Forelimb muscle (tissue), 1 donor: ENCODE measurements at places on chromosomes 3 and 15.

- DNase-seq: no peak
These were observed 258.2 kb upstream of the STT3B start for GRCh38 chr3:31274326-31275024.

DNA sequence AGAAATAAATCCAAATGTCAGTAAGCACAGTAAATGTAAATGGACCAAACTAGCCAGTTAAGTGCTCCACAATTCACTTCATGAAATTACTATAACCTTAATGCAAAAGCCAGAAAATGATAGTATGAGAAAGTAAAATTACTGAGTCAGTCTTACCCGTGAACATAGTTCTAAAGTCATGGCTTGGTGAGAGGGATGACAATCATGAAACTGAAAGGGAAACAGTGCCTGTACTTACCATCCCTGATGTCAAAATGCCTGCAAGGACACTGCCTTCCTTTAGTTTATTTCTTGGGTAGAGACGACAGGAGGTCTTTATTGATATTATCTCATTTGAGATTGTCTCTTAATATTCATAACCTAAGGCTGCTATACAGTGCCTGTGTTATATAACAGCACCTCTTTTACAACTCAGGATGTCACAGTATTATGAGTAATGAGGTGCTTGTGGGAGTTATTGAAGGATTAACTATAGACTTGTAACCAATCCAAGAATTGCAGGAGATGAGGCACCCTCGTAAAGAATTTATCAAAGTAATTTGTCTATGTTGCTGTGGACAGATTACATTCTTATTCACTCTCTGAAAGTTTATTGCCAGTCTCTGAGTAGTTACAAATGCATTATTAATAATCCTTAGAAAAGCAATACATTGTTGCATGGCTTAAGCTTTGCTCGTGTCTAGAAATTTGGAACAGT, 142.9 kb upstream of the BFSP2 start:
- no peak for DNase-seq

DNA sequence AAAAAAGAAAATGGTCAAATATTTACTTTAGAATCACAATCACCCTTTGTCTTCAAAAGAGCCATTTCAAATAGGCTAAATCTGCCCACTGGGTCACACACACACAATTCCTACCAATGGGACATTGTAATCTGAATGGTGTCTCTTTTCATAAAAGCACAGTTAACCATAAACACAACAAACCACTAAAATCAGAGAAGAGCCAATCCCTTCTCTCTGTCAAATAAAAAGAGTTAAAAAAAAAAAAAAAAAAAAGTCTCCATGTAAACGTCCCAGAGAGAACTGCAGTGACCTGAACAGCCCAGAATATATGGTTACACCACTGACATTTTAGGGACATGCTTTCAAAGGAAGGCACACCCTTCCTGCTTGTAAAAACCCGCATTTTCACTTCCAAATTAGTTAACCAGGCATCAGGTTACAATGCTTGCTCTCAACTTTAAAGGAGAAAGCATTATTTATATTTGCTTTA, 63.7 kb downstream of the PRICKLE2 start:
- DNase-seq: no peak

DNA sequence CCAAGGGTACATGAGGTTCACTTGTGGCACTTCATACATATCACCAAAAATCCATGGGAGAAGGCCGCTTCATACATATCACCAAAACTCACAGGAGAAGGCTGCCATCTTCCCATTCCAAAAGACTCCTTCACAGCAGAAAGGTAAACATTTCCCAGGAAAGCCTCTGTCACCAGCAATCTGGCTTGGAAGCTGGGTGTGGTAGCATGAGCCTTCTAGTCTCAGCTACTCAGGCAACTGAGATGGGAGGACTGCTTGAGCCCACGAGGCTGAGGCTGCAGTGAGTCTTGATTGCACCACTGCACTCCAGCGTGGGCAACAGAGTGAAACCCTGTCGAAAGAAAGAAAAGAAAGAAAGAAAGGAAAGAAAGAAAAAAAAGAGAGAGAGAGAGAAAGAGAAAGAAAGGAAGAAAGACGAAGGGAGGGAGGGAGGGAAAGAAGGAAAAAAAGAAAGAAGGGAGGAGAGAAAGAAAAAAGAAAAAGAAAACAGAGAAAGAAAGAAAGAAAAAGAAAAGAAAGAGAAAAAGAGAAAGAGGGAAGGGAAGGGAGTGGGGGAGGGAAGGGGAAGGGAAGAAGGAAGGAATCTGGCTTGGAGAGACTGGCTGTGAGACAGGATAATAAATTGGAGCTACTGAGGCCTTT, 7.2 kb downstream of the LRIG1 start:
- DNase-seq: no peak

- DNase-seq: no peak
These were observed 63.2 kb upstream of the IQSEC1 start for GRCh38 chr3:13136426-13136825.

DNA sequence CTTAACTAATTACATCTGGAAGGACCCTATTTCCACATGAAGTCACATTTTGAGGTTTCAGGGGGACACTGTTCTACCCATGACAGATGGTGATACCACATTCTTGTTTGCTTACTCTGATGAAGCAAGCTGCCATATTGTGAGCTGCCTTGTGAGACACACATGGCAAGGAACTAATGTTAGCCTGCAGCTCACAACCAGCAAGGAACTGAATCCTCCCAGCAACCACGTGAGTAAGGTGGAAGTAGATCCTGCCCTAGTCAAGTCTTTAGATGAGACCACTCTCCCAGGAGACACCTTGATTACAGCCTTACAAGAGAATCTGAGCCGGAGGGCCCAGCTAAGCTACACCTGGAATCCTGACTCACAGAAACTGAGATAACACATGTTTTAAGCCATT, 160.1 kb downstream of the PDE8A start:
- no peak for DNase-seq

DNA sequence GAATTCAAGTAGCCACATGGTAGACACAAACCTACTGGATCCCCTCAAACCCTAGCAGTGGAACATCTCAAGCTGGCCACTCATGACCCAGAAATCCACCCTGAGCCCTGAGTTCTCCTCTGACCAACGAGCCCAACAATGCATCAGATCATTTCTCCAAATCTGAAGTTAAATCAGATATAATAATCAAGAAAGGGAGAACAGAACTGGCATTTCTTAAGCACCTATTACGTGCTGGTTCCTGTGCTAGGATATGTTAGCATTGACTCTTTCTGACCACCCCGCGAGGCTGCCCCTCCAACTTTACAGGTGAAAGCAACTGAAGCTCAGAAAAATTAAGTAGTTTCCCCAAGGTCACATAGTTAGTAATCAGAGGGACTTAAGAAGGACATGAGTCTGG, 51.5 kb upstream of the CCDC174 start:
- DNase-seq: no peak

DNA sequence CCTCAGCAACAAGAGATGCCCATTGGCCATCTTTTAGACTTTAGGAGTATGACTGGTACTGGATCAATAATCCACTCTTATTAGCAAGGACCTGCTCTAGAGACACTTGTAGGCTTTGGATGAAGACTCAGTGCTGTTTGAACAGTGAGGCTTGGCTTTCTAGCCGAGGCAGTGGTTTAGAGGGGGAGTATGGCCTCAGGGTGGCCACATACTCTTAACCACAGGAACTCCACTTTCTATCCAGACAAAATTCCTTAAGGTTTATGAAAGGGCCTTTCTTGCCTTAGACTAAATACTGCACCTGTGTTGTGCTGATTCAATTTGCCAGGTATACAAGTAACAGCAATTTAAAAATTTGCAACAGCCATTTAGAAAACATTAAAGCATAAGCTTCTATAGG, 1046.3 kb downstream of the DIPK2A start:
- no peak for DNase-seq

DNA sequence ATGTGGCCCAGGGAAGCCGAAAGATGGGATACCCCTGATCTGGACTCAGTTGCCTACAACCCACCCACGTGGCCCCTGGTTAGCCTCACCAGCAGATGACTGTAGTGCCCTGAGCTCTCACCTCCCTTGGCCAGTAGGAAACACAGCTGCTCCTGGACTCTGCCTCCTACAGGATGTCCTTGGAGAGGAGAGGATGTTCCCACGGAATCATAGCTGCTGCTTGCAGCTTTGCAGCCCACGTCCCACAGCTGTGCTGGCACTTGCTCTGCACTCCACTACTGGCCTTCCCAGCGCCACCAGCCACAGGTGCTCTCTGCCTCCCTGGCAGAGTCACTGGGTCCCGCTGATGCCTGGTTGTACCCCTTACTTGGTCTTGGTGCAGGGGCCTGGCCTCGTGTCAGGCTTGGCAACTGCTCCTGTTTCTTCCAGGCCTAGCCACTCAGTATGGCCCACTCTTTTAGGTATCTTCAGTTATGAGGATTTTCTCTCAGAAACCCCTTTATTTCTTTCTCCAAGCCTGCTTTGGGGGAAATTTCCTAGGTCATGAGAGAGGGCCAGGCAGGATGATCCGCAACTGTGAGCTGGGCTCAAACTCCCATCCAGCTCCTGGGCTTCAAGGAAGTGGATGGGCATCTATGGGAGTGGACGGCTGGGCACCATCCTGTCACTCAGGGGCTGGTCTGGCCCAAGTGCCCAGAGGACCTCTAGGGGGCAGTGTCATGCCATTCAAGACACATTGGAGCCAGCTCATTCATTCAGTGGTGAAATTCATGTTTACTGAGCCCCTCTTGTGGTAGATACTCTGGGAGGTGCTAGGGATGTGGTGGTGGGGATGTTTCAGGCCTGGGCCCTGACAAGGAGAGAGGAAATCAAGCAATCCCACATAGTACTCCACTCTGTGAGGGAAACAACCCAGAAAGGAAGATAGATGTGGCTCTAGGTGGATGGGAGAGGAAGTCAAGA, 16.2 kb upstream of the VILL start:
- DNase-seq: no peak

- DNase-seq: no peak
These were observed 17.6 kb downstream of the CCR5AS start for GRCh38 chr3:46389306-46389705.

GRCh38 chr3:81045976-81046375, 715.5 kb downstream of the GBE1 start:
- DNase-seq: no peak

DNA sequence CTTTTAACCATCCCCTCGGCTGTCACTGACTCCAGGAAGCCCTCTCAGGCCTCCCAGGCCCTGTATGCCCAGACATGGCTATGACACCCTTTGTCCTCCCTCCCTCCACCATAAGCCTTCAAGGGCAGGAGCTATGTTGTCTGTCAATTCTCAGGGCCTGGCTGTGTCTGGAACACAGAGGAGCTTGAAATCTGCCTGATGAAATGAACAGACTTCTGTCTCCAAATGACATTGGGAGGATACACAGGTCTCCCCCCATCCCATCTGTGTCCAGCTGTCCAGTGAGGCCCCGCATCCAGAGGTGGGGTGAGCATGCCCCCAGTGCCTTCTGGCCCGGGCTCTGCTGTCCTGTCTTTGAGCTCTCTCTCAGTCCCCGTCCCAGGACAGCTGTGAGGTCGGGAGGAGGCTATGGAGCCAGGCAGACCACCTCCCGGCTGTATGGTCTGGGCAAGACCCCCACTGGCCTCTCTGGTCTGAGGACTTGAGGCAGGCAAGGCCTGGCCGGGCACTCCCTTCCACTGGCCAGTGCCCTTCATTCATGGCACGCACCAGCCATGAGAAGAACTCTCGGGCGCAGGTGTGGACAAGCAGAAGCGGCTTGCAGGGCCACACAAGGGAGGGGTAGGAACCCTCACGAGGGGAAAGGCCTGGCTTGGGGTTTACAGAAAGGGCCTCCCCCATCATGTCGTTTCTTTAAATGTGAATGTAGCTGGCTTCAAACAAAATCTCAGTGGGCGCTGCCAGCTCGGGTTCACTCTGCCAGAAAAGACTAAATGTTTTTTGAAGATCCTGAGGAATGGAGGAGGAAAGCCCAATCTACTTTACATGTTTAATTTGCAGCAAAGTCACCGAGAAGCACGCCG, 38.9 kb downstream of the PCSK6 start:
- DNase-seq: no peak

DNA sequence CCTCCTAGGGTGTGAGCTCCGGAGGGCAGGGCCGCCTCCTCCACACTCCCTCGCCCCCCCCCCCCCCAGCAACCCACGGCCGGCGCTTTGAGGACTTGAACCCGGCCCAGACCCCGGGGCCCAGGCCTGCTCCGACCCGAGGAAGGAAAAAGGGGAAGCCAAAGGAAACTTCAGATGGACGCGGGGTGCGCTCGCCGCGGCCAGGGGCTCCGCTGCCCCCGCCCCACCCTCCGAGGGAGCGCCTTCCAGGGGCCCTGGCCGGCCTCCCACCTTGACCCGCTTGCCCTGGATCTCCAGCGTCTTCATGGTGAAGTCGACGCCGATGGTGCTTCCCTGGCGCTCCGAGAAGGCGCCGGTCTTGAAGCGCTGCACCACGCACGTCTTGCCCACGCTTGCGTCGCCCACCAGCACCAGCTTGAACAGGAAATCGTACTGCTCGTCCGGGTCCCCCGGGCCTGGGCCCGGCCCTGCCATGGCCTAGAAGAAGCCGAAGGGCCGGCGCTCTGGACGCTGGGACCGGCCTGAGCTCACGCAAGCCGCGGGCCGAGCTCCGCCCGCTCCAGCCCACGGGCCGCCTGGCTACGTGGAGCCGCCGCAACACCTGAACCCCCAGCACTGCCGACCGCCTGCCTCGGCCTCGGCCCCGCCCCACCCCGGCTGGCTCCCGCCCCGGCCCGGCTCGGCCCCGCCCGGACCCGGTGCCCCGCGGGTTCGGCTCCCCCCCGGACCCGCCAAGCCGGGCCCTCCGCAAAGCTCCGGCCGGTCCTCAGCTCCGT, 400 bp downstream of the RAB43 start:
- DNase-seq: no peak

- no peak for DNase-seq
These were observed 1.4 kb downstream of the CRTC3 start for GRCh38 chr15:90531147-90531546.

GRCh38 chr3:70519913-70520659, 207.6 kb upstream of the MDFIC2 start:
- no peak for DNase-seq

DNA sequence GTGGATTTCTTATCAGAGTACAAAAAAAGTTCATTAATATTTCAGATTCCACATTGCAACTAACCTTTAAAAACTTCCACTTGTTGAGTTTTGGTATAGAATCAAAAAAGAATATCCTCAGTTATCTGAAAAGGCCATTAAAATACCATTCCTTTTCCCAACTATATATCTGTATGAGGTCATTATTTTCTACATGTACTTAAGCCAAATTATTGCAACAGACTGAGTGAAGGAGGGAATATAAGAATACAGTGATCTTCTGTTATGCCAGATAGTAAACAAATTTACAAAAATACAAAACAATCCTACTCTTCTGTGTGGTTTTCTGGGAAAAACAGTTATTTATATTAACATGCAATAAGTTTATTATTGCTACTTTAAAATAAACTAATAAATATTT, 5.7 kb upstream of the GANC start:
- DNase-seq: no peak

DNA sequence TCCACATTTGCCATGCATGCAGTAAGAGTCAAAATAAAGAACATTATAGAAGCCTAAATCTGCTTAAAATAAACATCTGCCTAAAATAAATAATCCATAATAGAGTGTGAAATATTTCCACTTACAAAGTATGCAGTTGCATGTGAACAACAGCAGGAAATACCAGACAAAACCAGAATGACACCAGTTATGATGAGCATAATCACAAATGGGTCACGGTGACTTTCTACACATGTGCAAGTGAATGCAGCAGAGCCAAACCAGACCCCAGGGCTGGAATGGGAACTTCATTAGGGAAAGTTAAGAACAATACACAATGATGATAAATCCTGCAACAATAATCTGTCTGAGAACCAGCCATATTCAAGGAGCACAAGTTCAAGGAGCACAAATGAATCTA, 615.5 kb downstream of the ROBO2 start:
- no peak for DNase-seq
